ENCODE measurements at places on chromosomes 5 and 9.

DNA sequence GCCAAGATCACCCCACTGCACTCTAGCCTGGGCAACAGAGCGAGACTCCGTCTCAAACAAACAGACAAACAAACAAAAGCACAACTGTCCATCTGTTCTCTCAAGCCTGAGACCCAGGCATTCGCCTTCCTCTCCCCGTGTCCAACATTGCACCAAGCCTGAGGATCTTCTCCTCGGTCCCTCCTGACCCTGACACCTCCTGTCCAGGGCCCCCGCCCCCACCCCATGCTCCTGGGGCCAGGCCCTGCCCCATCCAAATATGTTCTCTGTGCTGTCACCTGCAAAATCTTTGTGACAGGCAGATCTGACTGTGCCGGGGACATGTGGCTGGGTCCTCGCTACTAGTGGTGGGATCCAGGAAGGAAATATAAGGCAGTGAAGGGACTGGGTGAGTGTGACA is 33.4 kb upstream of the UNC5A start:
- DNase-seq = no peak

DNA sequence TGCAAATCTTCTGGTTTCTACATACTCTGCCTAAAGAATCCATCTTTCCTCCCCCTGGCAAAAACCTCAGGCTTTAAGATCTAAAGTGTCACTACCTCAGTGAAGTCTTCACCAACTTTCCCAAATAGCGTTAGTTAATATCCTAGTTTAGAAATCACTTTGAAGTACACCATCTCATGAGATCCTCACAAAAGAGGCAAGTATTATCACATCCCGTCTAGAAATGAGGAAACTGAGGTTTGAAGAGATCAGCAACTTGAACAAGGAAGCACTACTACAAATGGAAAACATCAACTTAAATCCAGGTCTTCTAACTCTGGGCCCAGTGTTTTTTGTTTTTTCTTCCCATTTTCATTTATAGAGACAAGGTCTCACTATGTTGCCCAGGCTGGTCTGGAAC is 4.6 kb downstream of the AP3B1 start:
- DNase-seq = no peak

DNA sequence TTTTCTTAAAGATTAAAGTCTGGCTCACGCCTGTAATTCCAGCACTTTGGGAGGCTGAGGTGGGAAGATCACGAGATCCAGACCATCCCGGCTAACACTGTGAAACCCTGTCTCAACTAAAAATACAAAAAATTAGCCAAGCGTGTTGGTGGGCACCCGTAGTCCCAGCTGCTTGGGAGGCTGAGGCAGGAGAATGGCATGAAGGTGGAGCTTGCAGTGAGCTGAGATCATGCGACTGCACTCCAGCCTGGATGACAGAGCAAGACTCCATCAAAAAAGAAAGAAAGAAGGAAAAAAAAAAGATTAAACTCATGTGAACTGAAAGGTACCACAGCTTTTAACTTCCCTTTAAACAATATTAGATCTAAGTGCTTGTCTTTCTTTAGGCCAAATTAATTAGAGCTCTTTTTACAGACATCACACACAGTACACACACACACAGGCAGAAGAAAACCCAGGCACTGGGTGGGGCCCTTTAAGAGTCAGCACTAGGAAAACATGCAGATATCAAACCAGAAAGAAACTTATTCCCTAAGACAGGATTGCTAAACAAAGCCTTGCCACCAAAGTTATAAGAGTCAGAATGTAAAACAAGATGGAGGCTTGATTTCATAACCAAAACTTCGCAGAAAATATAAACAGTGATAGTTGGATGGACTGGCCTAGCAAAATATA is 29.3 kb upstream of the UHRF2 start:
- no peak for DNase-seq

- no peak for DNase-seq
Measured at GRCh38 chr5:146084376-146084775, 21.0 kb downstream of the PLAC8L1 start.

DNA sequence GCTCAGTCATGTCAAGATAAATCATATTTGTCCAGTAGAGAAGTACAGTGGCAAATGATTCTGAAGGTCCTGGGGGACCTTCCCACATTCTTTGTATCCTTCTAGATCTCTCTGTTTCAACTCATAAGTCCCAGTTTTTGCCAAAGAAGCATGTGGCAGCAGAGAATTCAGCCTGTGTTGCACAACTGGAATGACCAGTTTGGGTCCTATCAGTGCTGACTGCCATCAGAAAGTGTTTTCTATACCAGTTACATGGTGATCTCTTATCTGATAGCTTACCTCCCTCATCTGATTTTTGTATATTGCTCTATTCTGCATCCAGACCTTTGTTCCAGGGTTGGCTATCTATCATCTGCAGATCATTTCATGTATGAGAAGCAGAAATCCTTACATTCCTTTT is 21.7 kb downstream of the GM2A start:
- DNase-seq = no peak

- no peak for DNase-seq
Measured at GRCh38 chr5:144009116-144009515, 161.3 kb downstream of the YIPF5 start.

DNA sequence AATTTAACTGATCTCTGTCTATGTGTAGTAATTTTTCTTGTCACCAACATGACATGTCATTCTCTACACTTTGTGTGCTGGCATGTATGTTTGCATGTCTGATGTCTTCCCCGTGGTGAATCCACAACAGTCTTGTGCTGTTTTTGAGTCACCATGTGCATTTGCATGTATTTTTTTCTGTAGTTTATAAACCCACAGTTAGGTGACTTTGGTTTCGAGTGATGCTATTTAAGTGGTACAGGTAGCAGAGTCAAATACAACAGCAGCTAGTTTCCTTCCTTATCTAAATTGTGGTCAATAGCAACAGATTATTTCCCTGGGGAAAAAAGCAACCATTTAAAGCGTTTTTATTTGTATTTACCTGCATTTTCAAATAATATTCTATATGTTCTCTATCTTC is 89.9 kb upstream of the FSD1L start:
- no peak for DNase-seq

GRCh38 chr9:75431375-75431774 is 343.1 kb downstream of the OSTF1 start:
- no peak for DNase-seq

DNA sequence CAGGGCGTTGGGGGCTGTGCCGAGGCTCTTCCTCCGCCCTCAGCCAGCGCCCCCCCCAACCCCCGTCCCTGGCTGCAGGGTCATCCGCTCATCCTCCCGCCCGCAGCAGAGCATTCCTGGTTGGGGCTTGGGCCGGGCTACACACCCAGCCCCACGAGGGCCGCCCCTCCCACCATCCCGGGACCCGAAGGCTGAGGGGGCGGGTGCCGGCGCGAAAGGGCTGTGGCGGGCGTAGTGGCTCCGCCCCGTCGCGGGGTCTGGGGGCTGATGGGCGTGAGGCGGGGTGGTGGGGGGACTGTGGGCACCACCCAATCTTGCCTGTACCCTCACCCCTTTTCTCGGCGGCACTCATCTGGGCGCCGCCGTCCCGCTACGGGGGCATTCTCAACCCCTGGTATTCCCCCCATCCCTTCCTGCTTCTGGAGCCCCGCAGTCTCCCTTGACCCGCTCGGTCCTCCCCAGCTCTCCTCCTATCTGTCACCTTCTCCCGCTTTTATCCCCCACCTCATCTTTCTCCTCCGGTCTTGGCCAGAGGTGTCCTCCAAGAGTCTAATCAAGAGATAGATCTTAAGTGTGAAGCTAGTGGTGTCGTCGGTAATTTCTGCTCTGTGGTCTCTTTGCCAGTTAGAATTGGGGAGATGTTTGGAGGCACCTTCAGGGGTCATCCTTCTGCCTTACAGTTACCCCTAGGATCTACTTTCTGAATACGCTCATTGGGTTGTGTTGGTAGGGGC is 1.6 kb downstream of the FER start:
- DNase-seq = peak; percentile 13

GRCh38 chr9:114367772-114368569 is 19.8 kb downstream of the AKNA start:
- no peak for DNase-seq

DNA sequence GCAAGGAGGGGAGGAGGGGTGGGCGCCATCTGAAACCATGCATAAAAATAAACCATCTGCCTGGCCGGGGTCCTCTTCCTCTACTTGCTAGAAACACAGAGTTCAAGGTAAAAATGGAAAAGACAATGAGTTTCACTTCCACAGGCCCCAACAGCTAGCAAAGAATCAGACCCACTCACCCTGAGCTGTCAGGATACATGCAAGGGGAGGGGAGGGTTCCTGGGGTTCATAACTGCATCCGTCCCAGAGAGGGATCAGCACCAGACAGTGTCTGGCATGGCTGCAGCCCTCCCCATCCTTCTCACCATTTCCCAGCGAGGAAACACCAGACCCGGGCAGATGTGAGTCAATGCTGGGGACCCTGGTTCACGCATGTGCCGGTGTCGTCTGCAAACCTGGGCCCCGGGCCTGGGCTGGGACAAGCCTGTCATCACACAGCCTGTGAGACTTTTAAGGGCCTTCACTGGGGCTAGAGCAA is 55.4 kb downstream of the SEMA4D start:
- DNase-seq = no peak

- no peak for DNase-seq
Measured at GRCh38 chr9:76159293-76159926, 234.8 kb downstream of the RFK start.

DNA sequence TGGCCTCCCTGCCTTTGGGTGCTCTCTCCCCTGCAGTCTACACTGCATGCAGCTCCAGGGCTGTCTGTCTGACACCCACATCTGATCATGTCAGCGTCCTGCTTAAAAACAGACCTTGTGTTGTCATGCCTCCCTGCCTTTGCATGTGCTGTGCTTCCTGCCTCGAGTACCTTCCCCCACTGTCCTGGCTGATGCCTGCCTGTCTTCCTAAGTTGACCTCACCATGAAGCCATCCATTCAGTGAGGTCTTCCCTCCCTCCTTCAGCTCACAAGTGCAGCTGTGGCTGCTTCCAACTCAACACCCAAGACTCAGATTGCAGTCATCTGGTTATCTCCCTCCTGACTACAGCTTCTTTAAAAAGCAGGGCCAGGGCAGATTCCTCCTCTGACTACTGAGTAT is 5.5 kb downstream of the ANGPTL2 start:
- no peak for DNase-seq

- DNase-seq = no peak
Measured at GRCh38 chr5:59067956-59068656, 485.2 kb downstream of the RAB3C start.

DNA sequence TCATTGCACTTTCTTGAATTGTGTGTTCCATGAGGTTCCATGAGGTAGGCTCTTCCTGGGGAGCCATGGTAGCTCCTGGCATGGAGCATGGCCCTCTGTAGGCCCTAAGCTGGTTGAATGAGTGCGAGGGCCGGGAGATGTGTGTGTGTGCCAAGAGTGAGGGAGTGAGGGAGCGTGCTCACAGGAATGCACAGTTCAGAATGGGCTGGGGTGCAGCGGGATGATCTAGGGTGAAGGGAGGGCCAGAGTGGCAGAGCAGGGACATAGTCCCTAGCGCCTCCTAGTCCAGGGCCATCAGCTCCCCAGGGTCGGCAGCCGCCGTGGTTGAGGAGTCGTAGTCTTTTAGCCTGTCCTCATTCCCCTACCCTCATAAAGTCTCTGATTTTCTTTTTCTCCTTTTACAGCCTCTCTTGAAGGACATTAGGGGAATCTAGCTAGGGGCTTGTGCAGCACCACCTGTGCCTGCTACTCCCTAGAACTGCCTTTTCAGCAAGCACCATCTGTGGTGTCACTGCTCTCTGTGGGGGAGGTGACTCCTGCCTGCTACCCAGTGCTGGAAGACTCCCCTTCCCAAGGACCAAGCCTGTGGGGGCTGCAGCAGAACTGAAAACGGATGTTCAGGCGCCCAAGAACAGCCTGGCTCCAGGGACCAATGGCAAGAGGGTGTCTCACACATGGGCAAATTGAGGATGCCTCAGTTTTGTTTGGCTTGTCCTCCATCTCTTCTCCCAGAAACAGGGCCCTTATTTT is 65.3 kb upstream of the PPARGC1B start:
- DNase-seq = no peak

DNA sequence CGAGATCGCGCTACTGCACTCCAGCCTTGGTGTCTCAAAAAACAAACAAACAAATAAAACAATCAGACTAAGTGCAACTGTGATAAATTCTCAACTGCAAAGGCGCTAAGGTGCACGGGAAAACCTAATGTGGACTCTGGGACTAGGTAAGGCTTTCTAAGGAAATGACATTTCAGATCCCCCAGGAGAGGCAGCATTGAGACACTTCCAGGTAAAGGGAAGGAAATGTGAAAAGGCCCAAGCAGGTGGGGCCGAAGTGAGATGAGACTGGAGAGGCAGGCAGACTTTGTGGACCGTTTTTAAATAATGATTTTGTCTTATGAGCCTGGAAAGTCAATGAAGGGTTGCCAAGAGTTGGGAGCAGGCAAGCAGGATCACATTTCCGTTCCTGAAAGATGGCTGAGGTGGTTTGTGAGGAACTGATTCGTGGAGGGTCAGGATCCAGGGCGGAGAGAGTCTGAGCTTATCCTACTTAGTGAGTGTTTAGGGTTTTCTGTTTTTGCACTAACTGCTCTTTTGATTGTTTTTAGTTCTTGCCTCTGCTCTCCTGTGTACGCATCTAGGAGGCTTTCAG is 2.0 kb upstream of the APBA1 start:
- DNase-seq = no peak

- DNase-seq = no peak
Measured at GRCh38 chr5:65133477-65134110, 348.1 kb downstream of the ADAMTS6 start.

DNA sequence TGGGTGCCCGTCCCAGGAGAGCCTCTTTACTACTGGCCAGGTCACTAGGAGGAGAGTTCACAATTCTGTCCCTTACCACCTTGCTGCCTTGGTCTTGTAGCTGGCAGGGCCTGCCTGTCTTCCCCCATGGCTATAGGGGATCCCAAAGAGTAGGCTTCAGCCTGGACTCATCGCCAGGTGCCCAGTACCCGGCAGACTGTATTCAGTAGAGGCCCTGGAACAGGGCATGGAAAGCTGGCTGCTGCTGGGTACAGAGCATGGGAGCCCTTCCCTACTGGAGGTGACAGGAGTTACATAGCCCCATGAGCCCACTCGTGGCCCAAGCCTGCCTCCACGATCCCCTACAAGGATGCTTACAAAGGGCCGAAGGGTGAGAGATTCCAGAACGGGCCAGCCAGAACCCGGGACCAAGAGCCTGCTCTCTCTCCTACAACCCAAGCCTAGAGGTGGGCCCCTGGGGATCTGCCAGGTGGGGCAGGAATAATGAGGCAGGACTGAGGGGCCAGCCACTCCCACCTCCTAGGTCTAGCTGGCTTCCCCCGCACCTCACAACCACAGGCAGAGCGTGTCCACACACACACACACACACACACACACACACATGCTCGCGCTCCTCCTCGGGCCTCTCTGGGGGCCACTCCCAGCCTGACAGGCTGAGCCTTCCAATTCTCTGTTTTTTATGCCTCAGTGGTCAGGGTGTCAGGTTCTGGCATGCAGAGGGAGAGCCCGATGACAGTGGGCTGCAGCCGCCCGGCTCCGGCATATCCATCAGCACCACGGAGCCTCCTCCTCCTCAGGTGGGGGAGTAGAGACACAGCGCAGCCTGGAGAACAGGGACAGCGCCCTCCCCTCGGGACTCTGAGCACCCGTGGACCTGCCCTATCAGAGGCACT is 186.0 kb downstream of the PAX5 start:
- no peak for DNase-seq

Measured in AML-193 (cell line).